Esophagus muscularis mucosa (tissue), 4 donors: ENCODE measurements at places on chromosomes 3 and 15. TPM values are rescaled to one million over a fixed set of nuclear protein-coding genes. Genes with fewer than 3 reads are reported as not detected.

GRCh38 chr3:123782488-123782887 lies 101.6 kb downstream of the MYLK start:
- peak; percentile 10 for DNase-seq

GRCh38 chr3:67018105-67018788 lies 20.1 kb downstream of the KBTBD8 start:
- no peak for DNase-seq

DNA sequence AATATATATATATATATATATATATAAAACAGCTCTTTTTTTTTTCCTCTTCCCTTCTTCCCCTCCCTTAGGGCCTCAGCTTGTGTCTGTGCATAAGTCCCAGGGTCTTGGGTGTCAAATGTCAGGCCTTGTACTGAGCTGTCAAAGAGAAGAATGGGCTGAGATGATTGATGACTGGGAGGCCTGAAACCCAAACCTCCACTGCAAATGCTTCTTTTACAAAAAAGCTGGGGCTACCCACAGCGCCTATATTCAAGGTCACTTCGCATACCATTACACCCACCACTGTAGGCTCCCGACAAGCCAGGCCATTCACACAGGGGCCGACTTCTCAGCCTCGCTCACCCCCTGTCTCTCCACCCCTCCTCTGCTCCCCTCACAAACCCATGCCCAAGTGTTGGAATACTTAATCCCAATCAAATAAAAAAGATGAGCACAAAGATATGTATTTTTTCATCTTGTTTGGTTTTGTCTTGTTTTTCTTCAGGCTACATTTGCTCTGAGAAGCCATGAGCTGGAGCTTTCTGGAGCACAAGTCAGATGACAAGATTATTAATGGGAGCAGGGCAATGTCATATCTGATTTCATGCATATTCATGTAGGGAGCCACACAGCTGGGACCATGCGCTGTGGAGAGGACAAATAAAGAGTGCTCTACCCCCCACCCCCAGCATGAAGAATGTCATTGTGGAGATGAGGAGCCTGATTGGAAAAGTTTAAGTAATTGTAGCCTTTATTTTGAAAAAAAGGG lies 614.4 kb upstream of the NR2F2 start:
- DNase-seq, result no peak

GRCh38 chr3:35422836-35423601 lies 216.3 kb upstream of the ARPP21 start:
- DNase-seq, result no peak

GRCh38 chr15:36331531-36332275 lies 247.7 kb upstream of the CDIN1 start:
- DNase-seq, result no peak

DNA sequence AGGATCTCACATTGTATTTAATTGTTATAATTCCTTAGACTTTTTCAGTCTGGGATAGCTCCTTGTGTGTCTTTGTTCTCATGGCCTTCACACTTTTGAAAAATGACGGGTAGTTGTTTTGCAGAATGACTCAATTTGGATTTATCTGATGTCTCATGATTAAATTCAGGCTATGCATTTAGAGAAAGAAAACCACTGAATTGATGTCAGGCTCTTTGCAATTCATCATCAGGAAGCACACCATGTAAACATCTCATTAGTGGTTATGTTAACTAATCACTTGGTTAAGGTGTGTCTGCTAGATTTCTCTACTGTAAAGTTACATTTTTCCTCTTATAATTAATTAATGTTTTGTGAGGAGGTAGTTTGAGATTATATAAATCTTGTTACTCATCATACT lies 8.0 kb upstream of the SLC22A13 start:
- no peak for DNase-seq

DNA sequence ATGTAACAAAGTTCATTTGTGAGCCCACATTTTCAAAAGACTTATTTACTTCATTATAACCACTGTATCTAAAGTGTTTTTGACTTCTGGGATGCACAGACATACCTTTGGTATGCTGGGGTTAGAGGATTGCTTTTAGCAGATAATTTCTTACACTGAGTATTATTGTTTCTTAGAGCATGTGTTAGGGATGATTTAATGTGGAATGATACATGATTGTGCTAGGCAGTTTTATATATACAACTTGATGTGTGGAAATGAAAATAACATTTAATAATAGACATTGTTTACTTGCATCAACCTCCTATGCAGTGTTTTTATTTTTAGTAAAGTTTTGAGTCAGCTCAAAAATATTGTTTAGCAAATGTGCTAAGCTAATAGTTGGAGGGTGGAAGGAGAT lies 3.4 kb downstream of the KIF23 start:
- DNase-seq, result no peak

- no peak for DNase-seq
These were observed 2.5 kb downstream of the XIRP1 start for GRCh38 chr3:39189959-39190269.

- no peak for DNase-seq
These were observed 18.0 kb upstream of the ADGRG7 start for GRCh38 chr3:100591411-100591810.

DNA sequence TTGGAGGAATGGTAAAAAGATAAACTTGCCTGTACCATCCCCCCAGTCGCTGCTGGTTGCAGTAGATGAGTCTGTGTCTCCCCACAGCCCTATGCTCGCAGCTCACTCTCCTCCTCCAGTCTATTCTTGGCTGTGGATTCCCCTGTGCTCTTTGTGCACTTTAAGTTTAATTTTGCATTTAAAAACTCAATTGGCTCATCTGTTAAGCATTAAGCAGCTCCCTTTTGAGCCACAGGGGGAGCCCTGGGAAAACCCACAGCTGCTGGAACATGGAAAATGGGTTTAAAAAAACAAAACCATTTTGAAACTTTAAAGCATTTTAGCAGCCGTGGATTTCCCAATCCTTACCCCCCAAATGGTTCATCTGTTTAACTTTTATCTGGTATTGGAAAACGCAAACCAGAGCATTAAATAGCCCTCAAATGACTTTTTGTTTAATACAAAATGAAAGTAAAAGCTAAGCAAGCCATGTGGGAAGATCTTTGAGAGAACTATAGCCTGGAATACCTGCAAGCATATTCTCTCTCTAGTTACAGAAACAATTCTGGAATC lies 536.9 kb downstream of the ZIC1 start:
- DNase-seq, result no peak

- no peak for DNase-seq
These were observed 39.6 kb downstream of the SEMA6D start for GRCh38 chr15:47756872-47757271.

- DNase-seq, result no peak
These were observed 319.8 kb upstream of the LRRFIP2 start for GRCh38 chr3:37494216-37494615.

GRCh38 chr3:72953325-72953956 lies 43.2 kb upstream of the PPP4R2 start:
- DNase-seq, result no peak

GRCh38 chr3:69604735-69605450 lies 134.4 kb upstream of the MITF start:
- DNase-seq, result no peak

DNA sequence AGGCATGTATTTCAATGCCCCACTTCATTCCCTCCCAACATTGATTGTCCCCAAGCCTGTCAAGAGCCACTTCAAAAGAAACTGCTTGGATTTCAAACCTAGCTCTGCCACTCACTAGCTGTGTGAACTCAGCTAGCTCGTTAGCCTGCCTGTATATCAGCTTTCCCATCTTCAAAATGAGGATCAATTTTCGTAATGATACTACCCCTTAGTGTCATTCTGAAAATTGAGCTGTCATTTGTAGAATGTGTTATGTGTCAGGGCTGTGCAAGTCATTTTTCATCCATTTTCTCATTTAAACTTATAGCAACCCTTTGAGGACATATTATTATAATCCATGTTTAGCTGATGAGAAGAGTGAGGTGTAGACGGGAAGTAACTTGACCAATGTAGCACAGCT lies 88.6 kb downstream of the TRIM42 start:
- no peak for DNase-seq

GRCh38 chr3:194279701-194280360 lies 71.3 kb downstream of the CPN2 start:
- no peak for DNase-seq

DNA sequence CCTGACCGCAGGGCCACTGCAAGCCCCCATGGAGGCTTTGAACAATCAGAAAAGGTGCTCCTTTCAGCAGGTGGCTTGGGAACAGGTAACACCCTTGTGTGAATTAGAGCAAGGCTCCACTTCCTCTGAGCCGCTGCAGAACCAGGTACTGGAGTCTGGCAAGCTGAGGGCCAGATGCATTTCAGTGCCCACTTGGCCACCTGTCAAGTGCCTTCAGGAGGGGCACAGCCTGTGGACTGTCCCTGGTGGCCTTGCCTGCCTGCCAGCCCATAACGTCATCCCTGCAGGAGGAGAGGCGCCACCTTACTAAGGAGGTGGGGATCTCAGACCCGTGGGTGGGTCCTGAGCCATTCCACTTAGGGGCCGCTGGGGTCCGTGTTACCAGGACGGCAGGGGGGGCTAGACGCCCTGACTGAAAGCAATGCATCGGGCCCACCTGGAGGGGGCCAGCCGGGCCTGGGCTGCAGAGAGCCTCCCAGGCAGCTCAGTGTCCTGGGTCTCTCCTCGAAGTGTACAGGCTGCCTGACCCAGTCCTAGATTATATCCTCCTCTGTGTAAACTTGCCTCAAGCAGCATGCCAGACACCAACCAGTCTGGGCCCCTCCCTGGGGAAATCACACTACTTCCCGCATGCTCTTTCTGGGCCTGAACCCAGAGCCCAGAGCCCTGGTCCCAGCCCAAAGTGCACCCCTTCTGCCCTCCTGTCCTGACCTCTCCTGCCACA lies 16.1 kb downstream of the SPTBN5 start:
- DNase-seq, result no peak

DNA sequence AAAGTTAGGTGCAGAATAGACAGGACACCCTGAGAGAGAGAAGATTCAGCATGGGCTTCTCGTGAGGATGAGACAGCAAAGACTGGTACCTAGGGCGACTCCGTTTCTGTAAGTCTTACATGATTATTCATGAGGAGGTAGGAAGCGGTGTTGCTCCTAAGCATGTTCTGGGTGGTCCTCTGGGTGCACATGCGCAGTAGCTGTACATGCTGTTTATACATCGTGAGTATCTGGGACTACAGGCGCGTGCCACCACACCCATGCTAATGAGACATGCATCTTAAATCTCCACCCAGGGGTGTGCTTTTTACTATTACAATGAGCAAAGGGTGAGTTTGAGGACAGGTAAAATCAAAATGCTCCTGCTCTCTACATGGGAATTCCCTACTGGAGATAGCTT lies 12.3 kb downstream of the ALPK3 start:
- no peak for DNase-seq

GRCh38 chr3:110955301-110955880 lies 116.2 kb upstream of the NECTIN3 start:
- DNase-seq, result no peak

GRCh38 chr3:170354760-170355159 lies 2.8 kb upstream of the SKIL start:
- DNase-seq, result no peak

DNA sequence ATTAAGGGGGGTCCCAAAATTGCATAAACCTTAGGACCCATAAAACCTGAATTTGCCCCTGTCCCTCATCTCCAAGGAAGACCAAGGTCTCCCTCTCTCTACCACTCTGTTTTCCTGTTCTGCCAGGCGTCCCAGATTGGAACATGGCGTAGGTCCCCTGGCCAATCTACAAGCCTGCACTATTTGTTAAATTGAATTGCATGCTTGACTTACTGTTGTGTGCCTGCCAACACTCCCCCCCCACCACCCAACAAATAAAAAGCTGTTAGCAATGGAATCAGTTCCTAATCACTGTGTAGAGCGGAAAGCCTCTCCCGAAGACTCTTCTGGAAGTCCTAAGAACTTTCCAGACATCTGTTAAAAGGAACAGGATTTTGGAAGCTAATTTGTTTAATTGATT lies 11.7 kb downstream of the CTXND1 start:
- peak; percentile 34 for DNase-seq

DNA sequence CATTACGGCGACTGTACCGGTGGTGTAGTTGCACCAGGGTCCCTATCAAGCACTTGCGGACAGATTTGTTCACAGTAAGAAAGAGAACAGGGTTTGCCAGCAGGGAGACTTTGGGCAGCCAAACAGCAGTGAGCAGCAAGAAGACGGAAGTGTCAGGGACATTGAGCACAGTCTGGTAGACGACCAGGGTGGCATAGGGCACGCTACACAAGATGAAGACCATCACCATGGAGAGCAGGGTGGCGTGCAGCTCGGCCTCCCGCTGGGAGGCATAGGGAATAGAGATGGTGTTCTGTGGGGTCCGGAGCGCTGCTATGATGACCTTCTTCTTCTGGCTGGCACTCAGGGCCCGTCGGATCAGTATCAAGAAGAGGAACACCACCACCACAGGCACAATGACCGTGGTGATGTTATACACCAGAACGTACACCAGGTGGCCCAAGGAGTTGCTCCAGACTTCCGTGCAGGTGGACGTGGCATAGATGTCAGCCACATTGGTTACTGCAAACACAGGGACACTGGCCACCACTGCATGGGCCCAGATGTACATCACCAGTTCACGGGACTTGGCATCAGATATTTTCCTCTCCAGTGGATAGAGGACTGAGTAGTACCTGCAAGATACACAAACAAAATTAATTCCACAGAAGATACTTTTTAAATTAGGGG lies 19.1 kb upstream of the FSIP1 start:
- no peak for DNase-seq

- no peak for DNase-seq
These were observed 8.4 kb downstream of the MFGE8 start for GRCh38 chr15:88904624-88905327.

DNA sequence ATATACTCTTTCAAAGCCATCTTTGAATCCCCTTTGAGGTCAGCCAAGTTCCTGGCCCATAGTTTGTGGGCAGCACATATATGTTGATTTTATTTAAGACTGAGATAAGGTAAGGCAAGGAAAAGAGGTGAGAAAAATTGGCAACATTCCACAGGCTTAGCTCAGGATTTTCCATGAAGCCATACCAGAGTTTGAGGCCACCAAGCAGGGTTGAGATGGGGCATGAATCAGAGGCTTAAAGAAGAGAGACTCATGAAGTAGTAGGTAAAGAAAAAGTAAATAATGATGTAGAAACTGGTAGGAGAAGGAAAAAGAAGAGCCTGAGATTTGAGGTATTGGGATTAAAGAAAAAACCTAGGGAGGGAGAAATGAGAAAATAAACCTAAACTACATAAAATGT lies 89.2 kb downstream of the MYO5A start:
- DNase-seq, result no peak

GRCh38 chr3:64667138-64667537 lies 20.7 kb downstream of the ADAMTS9 start:
- peak; percentile 87 for DNase-seq

- no peak for DNase-seq
These were observed 26.1 kb downstream of the GOLGB1 start for GRCh38 chr3:121723485-121723884.

- no peak for DNase-seq
These were observed 235.4 kb downstream of the FOXP1 start for GRCh38 chr3:71348001-71348632.

Gene ACKR4
- 0.83 TPM for total RNA-seq

Gene PP2D1
- total RNA-seq, result not detected

Gene CELSR3
- 0.33 TPM for total RNA-seq

Gene SNTN
- not detected for total RNA-seq

Gene MDFIC2
- not detected for total RNA-seq

Gene GUCA1C
- total RNA-seq, result not detected

Gene ILDR1
- not detected for total RNA-seq

Gene RNU6-1
- total RNA-seq, result not detected

Gene FAM43A
- total RNA-seq, result 30.0 TPM

Gene TUBGCP4
- 13.3 TPM for total RNA-seq

Gene CD96
- total RNA-seq, result 0.42 TPM

Gene AADACL2
- 0.17 TPM for total RNA-seq

Gene CAV3
- total RNA-seq, result not detected

Gene BOC
- total RNA-seq, result 91.0 TPM

Gene AQP9
- total RNA-seq, result 9.6 TPM

Gene PRSS50
- not detected for total RNA-seq

Gene LSAMP
- total RNA-seq, result 2.0 TPM

Gene SLC33A1
- 18.7 TPM for total RNA-seq
